NCI-H1105 treated with DMSO at 0.1 percent for 48 hours (cell line): ENCODE measurements at places on chromosomes 13 and 19.
A peak's percentile ranks its signal among the peaks of the same experiment; 100 is the strongest.

DNA sequence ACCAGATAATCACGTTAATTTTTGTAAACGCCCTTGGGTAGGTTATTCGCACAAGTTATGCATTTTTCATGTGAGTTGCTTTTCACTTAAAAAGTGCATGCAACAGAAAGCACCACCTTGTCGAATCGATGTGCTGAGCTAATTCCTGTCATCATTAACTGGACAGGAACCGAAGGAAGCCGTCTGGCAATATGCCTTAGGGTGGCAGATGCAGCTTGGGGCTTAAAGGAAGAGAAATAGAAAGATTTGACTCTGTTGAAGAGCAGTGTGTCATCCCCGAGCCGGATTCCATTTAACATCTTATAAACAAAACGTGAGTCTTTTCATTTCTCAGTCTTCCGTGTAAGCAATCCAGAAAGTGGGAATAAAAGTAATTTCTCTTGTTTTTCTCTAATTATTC, 70.0 kb downstream of the ATP11A start:
- no peak for DNase-seq

DNA sequence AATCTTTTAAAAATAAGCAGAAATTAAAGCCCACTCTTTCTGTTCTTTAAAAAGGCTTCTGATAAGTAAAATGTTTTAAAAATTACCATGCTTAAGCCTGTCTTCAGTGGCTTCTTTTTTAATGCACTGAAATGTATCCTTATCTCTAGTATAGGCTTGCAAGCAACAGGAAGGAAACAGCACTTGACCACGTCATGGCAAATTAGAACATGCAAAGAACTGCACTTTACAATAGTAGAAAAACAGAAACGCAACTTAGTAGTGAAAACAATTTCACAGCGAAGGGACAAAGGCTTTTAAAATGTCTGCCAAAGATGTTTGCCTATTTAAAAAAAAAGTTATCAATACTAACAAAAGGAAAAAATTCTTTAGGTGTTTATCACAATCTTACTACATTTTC, 36.3 kb downstream of the ELF1 start:
- no peak for DNase-seq

- no peak for DNase-seq
These were observed 69.1 kb downstream of the HSPH1 start for GRCh38 chr13:31092646-31093045.

GRCh38 chr13:23996456-23996855, 99.2 kb upstream of the C1QTNF9B start:
- DNase-seq: no peak

DNA sequence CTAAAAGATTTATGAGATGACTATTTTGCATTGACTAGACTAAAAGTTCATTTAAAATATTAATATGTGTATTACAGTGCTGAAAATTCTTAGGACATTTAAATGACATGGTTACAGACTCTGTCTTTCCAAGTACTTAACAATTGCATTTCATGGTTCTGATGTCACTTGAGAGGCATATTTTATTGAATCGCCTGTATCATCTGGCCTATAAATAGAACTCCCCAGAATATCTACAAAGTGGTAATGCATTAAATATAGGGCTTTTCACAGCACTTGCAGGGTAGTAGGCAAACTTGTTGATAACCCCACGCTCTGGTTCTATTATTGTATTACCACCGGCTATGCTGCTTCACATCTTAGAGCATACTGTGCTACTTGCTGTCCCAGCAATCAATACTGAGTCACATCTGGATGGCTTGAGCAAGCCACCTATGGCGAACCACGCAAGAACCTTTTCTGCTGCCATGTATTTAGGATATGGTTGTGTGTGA, 400.6 kb downstream of the HS6ST3 start:
- DNase-seq: no peak

DNA sequence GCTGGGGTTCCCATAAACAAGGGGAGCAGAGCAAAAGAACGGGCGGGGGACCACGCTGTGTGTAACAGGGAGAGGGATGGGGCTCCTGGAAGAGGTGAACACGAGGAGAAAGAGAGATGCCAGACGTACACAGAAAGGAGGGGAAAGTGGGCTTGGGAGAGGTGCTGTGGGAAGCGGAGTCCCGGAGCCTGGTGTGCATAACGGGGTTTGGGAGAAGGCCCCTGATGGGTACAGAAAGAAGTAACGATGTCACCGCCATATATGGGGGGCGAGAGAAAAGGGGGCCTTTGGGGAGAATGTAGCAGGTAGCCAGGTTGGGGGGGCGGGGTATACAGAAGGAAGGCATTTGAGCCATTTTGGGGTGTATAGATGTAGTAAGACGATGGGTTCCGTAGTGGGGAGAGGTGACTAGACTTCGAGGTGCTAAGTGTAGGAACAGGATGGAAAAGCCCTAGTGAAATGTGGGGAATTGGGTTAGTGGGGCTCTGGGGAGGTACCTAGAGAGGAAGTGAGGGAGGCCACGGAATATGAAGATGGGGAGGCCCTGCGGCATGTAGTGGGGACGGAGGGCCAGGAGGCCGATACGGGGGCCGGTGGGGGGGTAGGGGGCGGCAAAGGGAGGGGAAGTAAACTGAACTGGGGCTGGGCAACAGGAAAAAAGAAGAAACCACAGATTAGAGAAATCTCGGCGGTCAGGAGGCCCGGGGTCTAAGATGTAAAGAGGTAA, 787 bp downstream of the ZNF580 start:
- DNase-seq: no peak

DNA sequence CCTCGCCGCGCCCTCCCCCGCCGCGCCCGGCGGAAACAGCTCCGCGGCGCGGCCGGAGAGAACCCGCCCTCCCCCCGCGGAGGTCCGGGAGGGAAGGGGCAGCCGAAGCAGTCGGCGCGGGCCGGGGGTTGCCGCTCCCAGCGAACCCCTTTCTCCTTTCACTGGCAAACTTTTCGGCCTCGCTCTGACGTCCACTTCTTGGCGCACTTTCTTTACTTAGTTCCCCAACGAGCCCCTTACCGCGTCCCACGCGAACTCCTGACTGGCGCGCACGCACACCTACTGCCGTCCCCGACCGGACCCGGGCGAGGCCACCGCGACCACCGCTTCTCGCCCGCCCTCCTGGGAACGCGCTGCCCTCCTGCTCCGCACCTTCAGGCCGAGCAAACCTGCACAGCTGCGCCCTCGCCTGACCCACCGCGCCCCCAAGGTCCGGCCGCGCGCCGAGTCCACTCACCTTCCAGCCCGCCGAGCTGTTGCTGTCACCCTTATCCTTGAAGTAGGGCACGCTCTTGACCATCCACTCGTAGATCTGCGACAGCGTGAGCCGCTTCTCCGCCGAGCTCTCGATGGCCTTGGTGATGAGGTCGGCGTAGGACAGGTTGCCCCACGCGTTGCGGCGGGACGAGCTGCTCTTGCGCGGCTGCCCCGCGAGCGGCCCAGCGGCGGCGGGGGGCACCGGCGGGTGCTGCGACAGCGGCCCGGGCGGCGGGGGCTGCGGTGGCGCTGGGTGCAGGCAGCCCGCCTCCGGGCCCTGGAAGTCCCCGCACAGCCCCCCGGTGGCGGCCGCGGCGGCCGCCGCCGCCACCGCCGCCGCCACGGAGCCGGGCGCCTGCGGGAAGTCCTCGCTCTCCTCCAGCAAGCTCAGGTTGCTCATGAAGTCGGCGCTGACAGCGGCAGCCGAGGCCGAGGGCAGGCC, 1.1 kb downstream of the FOXO1 start:
- DNase-seq: peak; percentile 13

GRCh38 chr13:97248243-97248642, 26.1 kb downstream of the MBNL2 start:
- no peak for DNase-seq

DNA sequence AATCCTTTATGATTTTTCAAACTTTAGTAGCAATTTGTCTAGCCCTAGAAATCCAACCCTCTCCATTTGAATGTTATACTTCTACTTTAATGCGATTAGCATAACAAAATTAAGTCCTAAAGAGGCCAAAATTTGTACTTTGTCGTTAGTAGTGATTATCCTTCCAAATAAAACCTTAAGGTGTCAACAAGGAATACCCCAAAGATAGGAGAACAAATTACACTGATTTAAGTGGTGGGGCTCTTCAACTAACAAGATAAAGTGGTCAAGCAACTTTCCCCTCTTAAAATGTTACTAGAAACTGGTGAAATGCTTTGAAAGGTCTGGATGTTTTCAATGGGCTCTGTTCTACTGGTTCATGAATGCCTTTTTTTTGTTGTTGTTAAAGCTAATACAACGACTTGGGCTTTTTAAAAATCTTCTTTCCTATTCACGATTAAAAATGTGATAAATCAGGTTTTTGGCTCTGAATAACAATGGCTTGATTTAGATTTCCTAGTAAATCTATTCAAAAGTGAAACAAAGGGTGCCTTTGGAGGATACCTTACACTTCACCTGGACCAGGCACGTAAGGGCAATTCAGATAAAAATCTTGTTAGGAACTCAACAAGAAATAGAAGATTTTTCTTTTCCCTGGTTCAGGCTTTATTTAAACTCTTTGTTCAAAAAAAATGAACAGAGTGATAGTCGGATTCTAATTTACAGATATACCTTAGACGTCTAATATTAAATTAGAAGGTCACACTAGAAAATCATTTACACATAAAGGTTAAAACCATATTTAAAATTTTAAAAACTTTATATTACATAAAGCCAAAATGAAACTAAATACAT, 3.1 kb downstream of the SOX21 start:
- DNase-seq: no peak

DNA sequence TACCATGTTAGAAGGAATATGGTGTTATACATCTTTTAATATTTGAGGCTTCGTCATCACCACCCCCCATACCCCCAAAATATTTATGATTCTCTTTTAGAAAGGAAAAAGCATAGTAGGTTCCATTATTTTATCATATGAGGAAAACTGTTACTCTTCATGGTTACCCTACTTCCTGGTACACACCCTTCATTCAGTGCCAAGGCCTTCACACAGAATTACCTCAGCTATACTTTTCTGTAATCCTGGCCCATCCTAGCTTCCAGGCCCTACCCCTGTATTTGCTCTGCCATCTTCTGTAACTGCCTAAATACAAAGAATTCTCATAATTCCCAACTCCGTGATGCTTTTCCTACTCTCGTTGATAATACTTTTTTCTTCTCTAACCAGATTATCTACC, 4.3 kb upstream of the UTP14C start:
- DNase-seq: no peak

DNA sequence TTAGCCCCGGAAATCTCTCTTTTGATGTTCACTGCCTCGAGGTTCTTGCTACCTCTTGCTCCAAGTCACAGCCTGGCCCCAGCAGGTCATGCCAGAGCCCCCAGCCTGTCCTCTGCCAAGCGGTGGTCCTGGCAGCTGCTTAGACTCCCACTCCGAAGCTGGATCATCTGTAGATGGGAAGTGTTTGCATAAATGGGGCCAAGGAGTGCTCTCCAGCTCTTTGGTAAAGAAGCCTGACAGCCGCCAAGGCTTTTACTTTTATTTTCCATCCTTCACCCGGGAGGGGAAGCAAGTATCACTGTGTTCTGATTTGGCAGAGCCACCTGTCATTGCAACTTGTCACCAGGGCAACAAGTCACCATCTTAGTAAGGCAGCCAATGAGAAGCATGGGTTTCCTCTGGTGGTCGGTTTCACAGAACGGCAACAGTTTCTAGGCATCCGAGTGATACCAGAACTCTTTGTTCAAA, 10.6 kb upstream of the RETN start:
- DNase-seq: no peak

GRCh38 chr13:113663934-113664333, 3.1 kb upstream of the GRK1 start:
- no peak for DNase-seq

DNA sequence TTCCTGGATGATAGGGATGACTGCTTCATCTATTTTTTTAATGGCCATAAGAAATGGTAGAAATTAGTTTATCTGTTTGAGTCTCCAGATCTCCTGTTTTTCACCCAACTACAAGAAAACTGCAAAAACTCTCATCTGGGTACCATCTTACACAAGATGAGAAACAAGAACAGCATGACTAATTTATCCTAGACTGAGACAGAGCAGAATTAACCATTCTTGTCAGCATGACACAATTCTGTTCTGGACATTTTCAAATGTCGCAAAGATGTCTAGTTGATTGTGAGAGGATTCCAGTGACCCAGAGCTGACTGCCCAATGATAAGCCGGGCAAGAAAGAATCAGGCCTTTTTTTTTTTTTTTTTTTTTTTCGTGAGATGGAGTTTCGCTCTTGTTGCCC, 12.8 kb downstream of the ZNF43 start:
- no peak for DNase-seq

DNA sequence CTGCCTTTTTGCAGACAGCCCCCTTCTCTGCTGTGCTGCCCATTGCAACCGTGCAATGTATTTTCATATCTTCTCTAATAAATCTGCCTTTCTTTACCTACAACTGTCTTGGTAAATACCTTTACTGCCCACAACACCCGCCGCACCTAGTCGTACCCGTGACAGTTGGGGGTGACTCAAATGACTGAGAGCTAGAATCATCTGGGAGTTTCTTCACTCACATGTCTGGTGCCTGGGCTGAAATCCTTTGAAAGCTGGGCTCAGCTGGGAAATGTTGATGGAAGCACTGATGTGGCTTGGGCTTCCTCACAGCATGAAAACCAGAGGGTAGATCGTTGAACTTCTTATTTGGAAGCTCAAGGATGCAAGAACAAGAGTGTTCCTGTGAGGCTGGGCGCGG, 2.8 kb upstream of the PNMA8A start:
- no peak for DNase-seq

DNA sequence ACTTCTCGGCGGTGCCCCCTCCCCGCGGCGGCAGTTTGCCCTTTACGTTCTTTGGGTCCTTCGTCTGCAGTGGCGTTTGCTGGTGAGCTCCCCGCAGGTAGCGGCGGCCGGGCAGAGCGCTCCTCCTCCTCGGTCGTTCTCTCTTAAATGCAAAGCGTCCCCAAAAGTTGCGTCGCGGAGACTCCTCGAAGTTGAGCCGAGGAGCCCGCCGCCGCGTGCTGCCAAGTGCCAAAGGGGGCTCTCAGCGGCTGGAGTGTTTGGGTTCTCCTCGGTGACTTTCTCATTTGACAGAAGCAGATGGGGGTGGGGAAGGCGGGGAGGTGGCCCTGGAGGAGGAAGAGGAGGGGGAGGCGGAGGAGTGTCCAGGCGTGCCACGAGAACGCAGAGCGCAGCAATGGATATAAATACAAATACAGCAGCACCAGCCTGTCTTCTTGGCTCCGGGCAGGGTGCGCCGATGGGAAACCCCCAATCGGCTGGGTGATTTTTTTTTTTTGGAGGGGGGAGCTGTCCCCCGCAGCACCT, at the start of gene SOX21:
Gene SOX21, minus strand, starts transcription at position 259 of the 525 bp plus-strand sequence. CDS start 496 bp downstream, outside the sequence.
- DNase-seq: no peak

DNA sequence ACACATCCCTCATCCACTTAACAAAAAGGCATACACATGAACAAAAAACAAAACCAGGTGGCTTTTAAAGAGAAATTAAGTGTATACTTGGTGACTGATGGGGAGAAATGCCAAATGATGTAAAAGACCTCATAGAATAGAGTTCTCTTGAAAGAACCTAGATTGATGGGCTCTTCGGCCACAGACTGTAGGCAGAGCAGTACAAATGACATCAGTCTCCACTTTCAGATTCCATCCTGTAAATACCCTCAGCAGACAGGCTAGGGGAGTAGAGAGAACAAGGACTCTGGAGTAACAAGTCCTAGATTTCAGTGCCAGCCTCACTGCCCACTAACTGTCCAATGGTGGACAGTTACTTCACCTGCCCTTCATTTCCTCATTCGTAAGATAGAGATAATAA, 203.8 kb downstream of the MZT1 start:
- peak; percentile 29 for DNase-seq

- no peak for DNase-seq
These were observed 1.2 kb downstream of the NDUFA7 start for GRCh38 chr19:8319807-8320520.
